ENCODE measurements at places on chromosomes 12 and 14.

GRCh38 chr14:78127961-78128360 lies 42.2 kb upstream of the NRXN3 start:
- DNase-seq: no peak

DNA sequence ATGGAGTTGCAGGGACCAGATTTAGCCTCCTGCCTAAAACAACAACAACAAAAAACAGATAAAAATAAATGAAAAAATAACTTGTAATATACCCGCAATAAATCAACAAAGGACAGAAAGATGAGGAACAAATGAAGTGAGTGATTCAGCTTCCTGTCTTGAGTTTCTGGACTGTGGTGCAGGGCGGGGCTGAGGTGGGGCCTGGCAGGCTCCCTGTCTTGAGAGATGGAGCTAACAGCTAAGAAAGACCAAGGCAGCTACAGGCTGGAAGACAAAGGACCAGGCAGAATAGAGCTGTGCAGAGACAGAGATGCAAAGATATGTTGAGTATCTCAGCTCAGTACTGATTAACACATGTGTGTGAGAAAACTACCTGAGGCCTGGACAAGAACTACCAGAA lies 879.2 kb downstream of the AACS start:
- DNase-seq: no peak

GRCh38 chr12:1855241-1855640 lies 34.9 kb downstream of the LRTM2 start:
- no peak for DNase-seq

DNA sequence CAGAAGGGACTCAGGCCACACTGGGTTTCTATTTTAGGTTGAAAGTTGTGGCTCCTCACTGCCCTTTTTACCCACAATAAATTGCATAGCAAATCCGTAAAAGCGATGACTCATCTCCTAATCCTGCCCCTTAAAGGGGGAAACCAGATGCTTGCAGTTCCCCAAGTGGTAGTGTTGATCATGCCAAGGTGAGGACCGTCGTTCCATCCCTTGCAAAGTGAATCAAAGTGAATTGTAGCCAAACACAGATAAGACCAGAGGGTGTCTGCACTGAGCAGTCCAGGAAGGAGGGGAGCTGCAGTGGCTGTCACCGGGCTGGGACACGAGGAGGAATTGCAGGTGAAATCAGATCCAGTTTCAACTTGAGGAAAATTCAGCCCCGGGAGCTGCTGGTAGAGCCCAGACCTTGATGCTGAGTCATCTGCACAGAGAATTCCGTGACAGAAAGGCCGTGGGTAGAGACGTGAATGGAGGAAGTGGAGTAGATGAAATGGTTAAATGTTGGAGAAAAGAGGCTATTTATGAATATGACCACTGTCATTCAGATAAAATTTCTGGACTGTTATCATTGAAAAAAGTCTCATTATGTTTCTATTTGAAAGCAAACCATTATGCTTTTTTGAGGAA lies 44.2 kb upstream of the MMP17 start:
- DNase-seq: peak; percentile 77

DNA sequence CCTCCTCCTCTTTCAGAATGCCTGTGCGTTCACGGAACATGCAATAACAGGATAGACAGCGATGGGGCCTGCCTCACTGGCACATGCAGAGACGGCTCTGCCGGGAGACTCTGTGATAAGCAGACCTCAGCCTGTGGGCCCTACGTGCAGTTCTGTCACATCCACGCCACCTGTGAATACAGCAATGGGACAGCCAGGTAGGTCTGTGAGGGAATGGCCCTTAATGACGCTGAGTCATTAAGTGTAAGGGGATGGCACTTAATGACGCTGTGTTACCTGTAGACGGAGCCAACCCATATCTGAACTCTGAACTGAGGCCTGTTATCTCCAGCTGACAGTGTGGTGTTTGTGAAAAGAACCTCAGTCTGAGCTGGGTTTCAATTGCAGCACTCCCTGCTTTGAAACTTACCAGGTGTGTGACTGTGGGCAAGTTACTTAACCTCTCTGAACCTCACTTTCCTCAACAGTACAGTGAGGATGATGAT lies 86.9 kb downstream of the STAB2 start:
- no peak for DNase-seq

DNA sequence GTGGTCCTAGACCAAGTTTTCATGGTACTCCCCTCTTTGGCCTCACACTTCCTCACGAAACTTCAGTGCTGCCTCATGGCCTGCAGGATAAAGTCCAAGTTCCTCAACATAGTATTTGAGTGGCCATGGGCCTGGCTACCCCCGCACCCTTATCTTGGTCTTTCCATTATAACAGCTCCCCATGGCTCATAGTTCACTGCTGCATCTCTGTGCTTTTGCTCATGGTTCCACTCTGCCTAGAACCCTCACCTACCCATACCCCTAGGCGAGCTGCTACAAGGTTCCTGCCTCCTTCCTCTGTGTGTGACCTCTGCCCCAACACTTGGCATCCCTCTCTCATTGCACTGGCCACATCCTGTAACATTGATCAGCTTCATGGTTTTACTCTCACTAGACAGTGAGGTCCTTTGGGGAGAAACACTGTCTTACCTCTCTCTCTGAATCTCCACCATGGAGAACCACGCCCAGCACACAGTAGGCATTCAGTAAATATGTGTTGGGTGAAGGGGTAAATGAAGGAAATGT lies 158.9 kb downstream of the GPR65 start:
- DNase-seq: no peak

- DNase-seq: no peak
Measured at GRCh38 chr12:80232837-80233236, 133.5 kb downstream of the OTOGL start.

GRCh38 chr12:47407463-47408129 lies 298.2 kb downstream of the RPAP3 start:
- DNase-seq: no peak

GRCh38 chr12:62724285-62724684 lies 210.7 kb downstream of the PPM1H start:
- no peak for DNase-seq

- DNase-seq: no peak
Measured at GRCh38 chr12:94862421-94862820, 141.1 kb downstream of the NDUFA12 start.

DNA sequence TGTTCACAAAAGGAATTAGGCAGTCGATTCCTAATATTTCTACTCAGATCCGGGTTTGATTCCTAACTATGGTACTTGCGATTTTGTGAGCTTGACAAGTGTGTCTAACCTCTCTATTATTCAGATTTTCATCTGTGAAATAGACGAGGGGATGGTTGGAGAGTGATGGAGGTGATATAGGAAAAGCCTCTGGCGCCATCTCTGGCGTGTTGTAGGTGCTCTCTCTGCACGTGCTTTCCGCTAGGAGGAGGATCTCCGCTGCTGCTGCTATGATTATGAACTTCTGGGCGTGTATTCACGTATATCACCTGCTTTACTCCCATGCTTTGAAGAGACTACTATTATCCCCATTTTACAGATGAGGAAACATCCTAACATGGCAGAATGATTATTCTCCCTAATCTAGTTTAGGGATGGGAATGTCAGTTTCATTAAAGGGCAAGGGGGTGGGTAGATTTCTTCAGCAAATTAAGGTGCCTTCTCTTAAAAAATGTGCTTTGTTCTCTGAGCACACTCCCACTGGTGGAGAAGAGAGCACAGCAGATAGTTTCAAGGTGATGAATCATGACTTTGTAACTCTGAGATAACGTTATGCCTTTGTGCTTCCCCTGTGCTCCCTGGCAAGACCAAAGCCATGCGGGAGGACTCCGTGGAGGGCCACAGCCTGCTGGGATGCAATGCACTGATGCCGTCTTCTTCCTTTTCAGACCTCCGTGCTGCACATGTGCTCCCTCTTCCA lies 97.1 kb downstream of the PRIMA1 start:
- no peak for DNase-seq

GRCh38 chr12:116425256-116426193 lies 133.7 kb upstream of the MAP1LC3B2 start:
- DNase-seq: no peak

- no peak for DNase-seq
Measured at GRCh38 chr12:22648668-22649067, 23.7 kb downstream of the ETNK1 start.

DNA sequence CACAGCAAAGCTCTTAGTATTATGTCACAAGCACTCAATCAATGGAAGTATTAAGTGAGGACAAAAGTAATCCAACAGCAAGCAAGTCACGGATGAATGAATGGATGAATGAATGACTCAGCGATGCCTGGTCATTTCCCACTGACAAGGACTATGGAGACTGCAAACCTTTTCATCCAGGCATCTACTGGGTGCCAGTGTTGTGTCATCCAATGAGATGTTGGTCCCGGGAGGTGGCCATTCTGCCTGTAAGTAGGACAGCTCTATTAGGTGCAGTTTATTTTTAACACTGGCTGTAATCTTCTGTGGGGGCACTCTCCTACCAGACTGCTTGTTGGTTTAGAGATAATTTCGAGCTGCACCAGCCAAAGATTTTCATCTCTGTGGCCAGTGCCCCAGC lies 39.4 kb downstream of the STAB2 start:
- peak; percentile 17 for DNase-seq

GRCh38 chr12:91922139-91922538 lies 223.5 kb downstream of the BTG1 start:
- no peak for DNase-seq

DNA sequence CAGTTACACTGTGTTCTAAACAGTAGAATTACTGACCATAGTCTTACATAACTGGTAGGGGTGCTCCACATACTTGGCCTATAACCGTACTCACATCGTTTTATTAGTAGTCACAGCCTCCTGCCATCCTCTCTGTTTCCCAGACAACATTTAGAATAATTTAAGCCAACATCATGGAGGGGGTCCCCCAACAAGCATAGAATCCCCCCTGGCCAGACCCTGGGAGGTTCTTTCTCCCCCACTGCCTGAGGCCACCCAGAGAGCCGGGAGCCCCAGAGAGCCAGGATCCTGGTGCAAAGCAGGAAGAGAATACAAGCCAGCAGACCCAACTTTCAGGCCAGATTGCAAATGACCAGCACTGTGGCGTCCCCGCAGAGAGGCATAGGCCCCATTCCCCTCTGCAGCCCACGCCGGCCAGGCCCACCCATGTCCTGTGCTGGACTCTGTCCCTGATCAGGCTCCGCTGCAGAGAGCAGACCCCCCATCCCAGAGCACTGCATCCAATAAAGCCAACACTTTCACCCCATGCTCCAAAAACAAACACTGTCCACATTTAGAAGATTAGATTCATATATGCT lies 195.2 kb downstream of the NTF3 start:
- no peak for DNase-seq

GRCh38 chr12:91781114-91781513 lies 364.5 kb downstream of the BTG1 start:
- DNase-seq: no peak

- no peak for DNase-seq
Measured at GRCh38 chr12:48380596-48380995, 29.9 kb upstream of the ZNF641 start.

GRCh38 chr14:79011091-79011919 lies 841.1 kb downstream of the NRXN3 start:
- DNase-seq: peak; percentile 45

GRCh38 chr14:63777024-63777423 lies 49.2 kb upstream of the SGPP1 start:
- no peak for DNase-seq

- DNase-seq: no peak
Measured at GRCh38 chr14:32022938-32023466, 54.1 kb upstream of the ARHGAP5 start.

GRCh38 chr12:9698681-9699080 lies 29.2 kb downstream of the CLEC2D start:
- DNase-seq: no peak

DNA sequence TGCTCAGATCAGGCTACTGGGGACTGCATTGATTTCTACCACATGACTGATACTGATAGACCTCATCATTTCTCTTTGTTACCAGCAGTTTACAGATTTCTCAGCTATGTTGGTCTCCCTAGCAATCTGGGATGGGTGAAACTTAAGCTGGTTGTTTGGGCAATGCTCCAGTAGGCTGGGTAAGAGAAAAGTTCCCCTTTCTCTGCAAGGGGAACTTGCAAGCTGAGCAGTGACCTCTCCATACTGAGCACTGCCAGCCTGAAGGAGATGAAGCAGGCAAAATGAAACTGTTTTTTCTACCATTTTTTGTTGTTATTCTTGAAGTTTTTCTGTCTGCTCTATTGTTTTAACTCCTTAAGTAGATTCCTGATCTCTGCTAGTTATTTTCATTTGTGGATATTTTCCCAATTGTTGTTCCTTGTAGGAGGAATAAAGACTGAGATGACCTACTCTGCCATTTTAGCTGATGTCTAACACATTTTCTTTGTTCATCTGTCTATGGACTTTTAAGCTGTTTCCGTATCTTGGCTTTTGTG lies 1.3 kb upstream of the OR4M1 start:
- no peak for DNase-seq
